CD4-positive, alpha-beta T cell treated with Interleukin-17A for 1 hour (primary cell): ENCODE measurements at places on chromosomes 3 and 15.

DNA sequence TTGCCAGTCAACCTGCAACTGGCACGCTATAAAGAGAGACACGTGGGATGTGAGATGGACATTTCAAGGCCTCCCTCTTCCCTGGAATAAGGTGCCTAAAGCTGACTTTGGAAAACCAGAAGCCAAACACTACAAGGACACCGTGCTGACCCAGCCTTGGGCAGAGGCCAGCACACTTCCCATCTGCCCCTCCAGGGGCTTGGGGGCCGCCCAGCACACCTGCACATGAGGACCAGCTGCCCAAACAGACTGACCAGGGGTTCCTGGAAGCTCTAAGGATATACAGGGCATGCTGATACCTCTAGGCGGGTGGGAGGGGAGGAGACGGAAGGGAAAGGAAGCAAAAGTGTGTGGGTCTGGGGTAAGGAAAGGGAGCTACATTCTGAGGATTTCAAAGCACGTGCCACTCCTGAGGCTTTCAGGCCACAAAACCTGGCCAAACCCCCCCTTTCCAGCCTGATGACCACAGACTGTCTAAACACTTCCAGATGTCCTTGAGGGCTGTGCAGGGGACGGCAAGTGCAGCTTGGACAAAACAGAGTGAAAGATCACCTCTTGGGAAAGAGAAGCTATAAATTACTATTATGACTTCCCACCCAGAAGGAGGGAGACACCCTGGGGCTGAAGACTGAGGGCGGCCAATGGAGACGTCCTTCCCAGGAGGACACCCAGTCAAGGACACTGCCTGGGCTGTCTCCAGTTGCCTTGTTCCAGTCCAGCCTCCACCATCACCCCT is 57.9 kb downstream of the ADCY5 start:
- no peak for DNase-seq

DNA sequence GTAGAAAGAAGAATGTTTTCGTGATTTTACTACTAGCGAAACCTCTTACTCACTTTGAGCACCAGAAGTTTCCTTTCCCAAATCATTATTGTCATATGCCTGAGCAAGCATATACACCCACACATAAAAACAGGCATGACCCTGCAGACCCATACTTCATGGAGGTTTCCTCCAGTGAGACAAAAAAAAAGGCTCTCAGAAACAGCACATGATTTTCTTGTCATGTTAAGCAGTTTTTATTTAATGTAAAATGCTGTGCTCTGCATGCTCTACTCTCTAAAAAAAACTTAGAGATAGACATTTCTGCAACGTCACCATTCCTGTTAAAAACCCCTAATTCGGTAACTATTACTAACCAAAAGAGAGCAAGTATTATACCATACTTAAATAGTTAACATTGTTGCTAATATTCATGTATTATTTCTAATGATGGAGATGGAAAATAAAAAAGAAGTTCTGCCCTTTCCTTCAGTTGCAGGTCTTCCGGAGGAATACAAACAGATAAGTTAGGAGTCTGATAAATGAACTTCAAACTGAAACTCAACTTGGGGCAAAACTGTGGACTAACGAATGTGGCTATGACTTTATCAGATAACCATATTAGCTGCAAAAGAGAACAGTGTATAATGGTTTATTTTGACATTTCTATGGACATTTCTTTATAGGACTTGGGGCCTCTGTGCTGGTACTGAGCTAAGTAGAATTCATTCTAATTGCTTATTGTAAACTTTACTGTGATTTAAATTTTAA is 15.9 kb downstream of the CD200R1 start:
- DNase-seq, result no peak

GRCh38 chr3:72058493-72059081 is 273.6 kb upstream of the PROK2 start:
- DNase-seq, result no peak

- no peak for DNase-seq
These were observed 124.6 kb downstream of the TMEM108 start for GRCh38 chr3:133162670-133163305.
